Activated T-helper 1 cell treated with anti-CD3 and anti-CD28 coated beads, Interleukin-12 subunit alpha, Interleukin-12 subunit beta, Interleukin-2, Interleukin-4 antibody, amounts not matched to agents 30 ng/mL and 10 ng/mL and 1 ng/mL, durations not matched to agents 14 hours and 24 hours and 36 hours (primary cell): ENCODE measurements at places on chromosomes 4 and X. TPM values are rescaled to one million over a fixed set of nuclear protein-coding genes. Genes with fewer than 3 reads are reported as not detected.

Gene PABPC5
- total RNA-seq, result not detected in 2 replicates

Gene SPANXC
- not detected in 2 replicates for total RNA-seq

Gene AADAT
- total RNA-seq, result not detected in 2 replicates

Gene PABPC1L2B
- not detected in 2 replicates for total RNA-seq

Gene SSR4
- total RNA-seq, result 281 and 285 TPM in 2 replicates

Gene GPR50
- not detected in 2 replicates for total RNA-seq

Gene TMSB15A
- not detected in 2 replicates for total RNA-seq

Gene SLITRK2
- total RNA-seq, result not detected in 2 replicates

Gene CCSER1
- total RNA-seq, result not detected in 2 replicates

Gene TMEM187
- 3.4 and 4.6 TPM in 2 replicates for total RNA-seq

Gene PRSS12
- not detected in 2 replicates for total RNA-seq

Gene NLRP2B
- not detected in 2 replicates for total RNA-seq

Gene COX7B2
- total RNA-seq, result not detected in 2 replicates

Gene TMEM255A
- not detected in 2 replicates for total RNA-seq
